ENCODE measurements at places on chromosomes 4 and X.

GRCh38 chr4:9904976-9905587 is 116.2 kb downstream of the SLC2A9 start:
- DNase-seq, result no peak

DNA sequence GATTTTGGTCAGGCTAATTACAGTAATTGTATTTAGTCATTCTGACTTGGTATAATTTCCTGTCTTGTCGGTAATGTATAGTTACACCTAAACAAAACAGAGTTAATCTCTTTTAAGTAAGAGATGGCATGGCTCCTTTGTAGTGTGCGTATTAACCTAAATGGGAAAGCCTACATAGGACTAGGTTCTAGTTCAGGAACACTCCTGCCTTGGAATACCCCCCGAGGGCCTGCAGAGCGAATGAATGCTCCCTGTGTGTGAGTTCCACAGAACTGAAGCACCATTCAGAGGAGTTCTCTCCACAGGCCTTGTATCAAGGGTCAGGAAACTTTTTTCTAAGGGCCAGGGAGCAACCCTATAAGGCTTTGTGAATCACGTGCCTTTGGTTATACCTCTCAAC is 44.9 kb upstream of the STIM2 start:
- DNase-seq, result no peak

GRCh38 chr4:16315456-16315855 is 89.2 kb upstream of the TAPT1 start:
- DNase-seq, result no peak

DNA sequence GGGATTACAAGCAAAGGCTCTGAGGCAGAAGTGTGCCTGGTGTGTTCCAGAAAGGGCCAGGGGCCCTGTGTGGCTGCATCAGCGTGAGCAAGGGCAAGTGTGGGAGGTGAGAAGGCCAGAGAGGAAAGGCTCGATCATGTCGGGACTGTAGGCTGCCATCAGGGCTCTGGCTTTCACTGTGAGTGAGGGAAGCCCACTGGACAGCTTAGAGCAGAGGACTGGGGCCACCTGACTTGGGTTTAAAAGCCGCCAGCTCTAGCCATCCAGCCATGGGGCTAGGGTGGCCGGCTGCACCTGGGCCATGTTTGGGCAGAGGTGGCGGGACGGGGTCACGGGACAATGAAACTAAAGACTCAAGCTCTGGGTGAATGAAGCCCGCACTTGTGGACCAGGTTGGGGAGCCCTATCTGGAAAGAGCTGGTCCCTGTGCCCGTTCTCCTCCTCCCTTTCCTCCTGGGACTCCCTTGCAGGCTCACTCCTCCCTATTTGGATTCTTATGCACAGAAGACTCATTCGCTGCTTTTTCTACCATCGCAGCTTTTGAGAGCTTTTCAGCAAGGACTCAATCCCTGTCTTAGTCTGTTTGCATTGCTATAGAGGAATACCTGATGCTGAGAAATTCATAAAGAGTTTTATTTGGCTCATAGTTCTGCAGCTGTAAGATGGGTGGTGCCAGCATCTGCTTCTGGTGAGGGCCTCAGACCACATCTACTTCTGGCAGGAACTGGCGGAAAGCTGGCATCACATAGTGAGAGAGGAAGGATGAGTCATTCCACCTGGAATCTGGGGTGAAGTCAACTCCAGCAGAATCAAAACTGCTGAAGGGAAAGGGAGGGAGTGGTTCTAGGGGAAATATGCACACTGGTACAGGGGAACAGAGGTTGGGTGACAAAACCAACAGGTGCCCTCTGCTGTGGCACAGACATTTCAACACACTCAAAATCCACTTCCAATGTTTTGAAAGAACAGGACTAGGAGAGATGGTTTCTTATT is 15.3 kb downstream of the CTAG1B start:
- DNase-seq, result no peak

DNA sequence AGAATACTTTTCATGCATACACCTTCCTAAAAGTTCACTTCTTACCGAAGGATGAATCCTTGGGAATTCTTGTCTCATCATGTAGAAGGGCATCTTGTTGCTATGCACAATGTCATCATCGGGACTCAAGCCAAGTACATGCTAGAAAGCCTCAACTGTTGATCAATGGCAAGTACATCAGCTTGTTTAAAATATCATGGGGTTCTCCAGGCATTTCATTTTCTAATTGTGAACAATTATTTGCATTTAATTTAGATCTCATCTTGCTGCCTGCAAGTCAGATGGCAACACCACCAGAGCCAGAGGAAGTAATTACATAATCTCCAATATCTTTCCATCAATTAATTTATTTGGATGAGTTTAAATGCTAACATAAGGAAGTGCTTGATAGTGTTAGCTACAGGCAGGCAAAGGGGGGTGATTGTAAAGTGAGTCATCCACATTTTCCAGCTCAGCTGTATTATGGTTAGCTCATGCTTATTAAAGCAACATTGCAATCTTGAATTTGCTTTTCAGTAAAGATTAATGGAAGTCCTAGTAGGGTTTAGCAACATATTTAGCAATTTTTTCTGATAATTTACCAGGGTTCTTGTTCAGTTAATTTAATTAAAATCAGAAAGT is 356.5 kb downstream of the CBLL2 start:
- DNase-seq, result no peak

- no peak for DNase-seq
Observed at GRCh38 chrX:106415276-106415895, 196.4 kb upstream of the RADX start.

DNA sequence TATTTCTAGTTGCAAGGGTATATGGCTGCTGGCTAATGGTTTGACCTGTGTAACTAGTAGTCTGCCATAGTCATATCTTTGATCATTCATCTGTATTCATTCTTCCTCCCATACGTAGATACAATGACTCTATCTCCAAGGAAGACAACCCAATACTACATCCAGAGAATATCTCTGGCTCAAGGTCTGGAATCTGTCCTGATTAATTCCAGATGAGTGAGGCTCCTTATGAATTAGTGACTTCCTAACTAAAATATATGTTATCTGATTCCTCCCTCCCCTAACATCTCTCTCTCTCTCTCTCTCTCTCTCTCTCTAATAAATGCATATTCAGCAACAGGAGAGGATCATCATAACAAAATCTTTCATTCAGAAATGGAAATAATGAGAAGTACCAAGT is 641.5 kb downstream of the FAT4 start:
- no peak for DNase-seq

GRCh38 chrX:72073633-72074032 is 58.1 kb downstream of the RTL5 start:
- DNase-seq, result no peak

GRCh38 chr4:170008801-170009200 is 17.4 kb downstream of the MFAP3L start:
- DNase-seq, result no peak

DNA sequence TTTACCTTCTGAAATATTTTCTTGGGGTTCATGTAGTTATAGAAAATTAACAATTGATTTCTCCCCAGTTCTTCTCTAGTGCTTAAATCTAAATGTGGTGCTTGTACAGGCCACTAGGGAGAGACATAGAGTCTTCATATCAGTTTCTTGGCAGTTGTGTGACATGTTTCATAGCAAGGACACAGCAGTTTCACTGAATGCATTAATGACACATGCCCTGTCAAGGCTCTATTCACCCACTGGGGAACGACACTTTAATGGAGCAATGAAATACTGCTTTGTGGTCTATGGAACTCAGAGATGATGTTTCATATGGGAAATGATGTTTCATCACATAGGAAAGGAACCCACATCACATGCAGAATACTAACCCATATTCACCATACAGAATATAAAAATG is 2.8 kb downstream of the VEGFC start:
- no peak for DNase-seq

DNA sequence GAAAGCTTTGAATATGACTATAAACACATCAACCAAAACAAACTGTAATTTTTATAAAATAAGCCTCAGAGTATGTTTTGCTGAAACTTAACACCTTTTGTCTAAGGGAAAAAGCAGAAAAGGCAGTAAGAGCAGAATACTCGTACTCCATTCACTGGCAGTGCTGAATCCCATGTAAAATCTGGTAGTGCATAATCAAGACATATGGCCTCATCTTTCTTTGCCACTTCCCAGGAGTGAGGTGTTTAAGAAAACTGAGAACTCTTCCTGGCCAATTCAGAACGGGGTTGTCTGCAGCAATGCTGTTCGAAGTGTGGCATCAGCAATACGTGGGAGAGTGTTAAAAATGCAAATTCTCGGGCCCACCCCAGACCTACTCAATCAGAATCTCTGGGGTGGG is 302.0 kb downstream of the PACRGL start:
- DNase-seq, result no peak

- no peak for DNase-seq
Observed at GRCh38 chr4:183118141-183118540, 19.1 kb downstream of the WWC2 start.

DNA sequence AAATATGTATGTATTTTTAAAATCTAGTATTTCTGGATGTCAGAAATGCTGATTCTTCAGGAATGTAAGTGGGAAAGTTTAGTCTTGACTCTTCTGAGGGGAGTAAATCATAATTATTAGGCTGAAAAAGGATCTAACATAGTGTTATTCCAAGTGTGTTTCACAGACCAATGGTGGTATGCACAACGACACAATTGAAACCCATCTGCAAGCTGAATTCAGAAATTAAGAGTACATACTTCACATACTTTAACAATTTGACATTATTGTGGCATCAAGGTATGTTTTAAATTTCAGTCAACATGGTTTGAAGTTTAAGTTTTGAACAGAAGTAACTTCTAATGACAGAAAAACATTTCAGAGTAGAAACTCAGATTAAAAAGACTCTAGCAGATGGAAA is 236.7 kb downstream of the SLC7A11 start:
- no peak for DNase-seq

DNA sequence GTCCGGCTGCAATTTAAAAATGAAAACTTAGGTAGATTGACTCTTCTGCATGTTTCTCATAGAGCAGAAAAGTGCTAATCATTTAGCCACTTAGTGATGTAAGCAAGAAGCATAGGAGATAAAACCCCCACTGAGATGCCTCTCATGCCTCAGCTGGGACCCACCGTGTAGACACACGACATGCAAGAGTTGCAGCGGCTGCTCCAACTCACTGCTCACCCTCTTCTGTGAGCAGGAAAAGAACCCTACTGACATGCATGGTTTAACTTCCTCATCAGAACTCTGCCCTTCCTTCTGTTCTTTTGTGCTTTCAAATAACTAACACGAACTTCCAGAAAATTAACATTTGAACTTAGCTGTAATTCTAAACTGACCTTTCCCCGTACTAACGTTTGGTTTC is 41.0 kb downstream of the MAP7D3 start:
- DNase-seq, result no peak

DNA sequence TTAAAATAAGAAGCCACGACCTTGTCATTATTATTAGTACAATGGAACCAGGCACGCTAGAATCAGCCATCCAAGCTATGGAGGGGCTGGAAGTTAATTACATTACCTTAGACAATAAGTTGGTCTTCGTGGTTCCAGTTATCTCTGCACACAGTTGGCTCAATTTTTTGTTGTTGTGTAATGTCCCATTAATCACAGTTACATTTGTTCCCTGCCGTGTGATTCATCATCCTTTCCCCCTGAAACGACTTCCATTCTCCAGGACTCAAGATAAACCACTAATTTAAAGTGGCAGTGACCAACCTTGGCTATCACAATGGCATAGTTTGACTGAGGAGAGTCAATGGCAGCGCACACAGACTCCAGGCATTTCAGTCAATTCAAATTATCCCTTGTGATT is 905.0 kb downstream of the RAB28 start:
- no peak for DNase-seq

DNA sequence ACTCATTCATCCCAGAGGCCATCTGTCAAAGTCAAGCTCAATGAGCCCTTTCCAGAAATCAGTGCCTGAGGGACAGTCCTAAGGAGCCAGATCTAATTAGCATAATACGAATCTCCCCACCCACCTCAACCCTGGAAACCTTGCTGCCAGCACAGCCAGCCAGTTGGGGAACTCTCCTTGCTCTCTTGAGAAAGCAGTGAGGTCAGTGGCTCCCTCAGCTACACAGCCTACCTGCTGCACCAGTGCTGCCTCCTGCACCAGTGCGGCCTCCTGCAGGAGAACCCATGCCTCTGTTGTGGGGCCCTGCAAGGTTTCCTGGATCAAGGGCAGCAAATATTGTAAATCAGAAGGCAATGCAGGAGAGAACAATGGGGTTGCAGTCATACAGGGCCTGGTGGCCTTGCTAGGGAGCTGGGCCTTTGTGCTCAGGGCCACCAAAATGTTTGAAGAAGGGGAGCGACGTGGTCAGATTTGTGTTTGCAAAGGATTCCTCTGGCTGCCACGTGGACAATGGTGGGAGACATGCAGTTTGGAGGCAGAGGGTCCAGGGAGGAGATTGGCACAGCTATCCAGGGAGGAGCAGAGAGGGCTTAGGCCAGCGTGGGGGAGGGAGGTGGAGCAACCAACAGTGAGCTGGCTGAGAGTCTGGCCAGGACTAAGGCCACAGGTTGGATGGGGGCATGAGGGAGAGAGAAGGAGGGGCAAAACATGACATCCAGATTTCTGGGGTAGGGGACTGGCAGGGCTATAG is 124.3 kb upstream of the MAMLD1 start:
- no peak for DNase-seq

GRCh38 chr4:183142571-183143550 is 43.8 kb downstream of the WWC2 start:
- DNase-seq, result no peak

DNA sequence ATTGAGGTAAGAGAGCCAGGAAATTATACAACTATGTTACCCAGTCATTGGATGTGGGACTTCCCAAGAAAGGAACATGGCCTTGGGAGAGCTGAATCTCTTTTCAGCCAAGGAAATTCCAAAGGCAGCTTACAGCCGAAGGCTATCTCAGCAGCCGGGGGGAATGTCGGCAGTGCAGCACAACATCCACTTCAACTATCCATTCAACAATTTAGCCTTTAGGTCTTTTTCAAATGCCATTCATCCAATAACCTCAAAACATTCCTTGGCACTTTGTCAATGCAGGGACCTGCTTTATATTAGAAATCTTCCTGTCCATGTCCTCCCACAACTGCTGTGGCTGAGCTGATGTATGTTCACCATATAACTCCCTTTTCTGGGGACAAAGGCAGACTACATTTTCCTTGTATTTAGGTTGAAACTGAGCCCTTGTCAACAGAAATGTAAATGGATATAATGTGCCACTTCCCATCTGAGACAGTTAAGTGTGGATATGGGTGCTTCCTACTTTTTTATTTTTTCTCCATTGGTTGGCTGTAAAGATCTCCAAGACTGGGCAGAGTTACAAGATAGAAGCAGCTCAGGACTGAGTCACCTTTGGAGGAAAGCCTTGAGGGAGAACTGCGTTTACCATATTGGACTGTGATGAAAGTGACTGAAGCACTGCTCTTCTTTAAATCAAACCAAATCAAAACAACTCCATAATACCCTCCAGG is 94.8 kb downstream of the GPRIN3 start:
- DNase-seq, result no peak

- DNase-seq, result no peak
Observed at GRCh38 chrX:69618803-69619202, 2.9 kb downstream of the EDA start.

DNA sequence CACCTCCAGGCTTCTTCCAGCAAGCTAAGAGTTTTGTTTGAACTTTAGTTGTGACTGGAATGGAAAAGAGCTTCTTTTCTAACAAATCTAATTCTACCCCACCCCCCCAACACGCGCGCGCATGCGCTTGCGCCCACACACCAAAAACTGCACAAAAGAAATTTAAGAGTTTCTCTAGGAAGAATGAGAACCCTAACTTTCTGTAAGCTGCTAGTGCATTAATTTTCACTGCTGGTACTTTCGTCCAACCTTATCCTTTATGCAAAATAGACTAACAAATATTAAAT is 9.0 kb upstream of the INTU start:
- DNase-seq, result no peak

All from cortex of kidney (tissue), 1 donor.